ENCODE measurements at places on chromosomes 3 and 15.

- DNase-seq, result no peak
These were observed 77.4 kb downstream of the FLNB start for GRCh38 chr3:58085616-58086015.

GRCh38 chr3:50212971-50213370 is 7.9 kb downstream of the SLC38A3 start:
- DNase-seq, result no peak

DNA sequence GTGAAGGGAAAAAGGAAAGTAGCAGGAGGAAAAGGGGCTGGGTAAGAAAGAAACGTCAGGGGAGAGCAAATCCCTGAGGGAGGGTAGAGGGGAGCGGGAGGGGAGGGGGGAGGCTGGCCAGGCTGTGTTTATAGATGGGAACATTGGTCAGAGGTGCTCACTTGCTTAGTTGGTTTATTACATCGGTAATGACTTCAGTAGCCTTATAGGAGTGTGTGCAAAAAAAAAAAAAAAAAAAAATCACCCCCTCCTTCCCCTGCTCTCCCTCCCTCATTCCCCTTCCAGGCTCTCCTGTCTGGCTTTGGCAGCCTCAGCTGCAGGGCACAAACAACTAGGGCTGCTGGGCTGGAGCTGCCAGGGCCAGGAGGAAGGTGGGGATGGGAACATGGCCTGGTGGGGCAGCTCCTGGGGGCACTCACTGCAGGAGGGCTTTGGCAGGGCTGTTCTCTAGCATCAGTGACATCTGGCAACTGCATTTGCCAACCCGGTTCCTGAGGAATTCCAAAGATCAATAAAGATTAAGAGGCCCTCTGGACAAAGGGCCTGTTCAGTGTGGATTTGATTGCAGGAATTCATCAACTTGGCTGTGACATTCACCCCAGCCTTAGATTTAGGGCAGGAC is 334.5 kb upstream of the FRG2C start:
- DNase-seq, result no peak

- no peak for DNase-seq
These were observed 17.2 kb downstream of the TMOD3 start for GRCh38 chr15:51846463-51847230.

DNA sequence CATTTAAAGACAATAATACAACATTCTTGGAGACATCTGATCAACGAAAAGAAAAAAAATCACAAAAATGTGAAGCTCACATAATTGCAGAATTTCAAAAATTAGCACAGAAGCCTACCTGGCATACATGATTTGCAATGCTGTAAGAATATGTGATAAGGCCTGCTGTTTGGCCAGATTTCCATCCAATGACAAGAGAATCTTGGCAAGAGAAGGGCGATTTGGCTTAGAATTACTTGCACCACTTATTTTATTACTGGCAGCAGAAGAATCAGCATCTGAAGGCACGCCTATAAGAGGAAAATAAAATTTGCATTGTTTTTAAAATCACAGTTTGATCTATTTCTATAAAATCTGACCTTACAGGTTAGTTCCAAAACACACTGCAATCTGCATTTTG is 70.3 kb upstream of the OCA2 start:
- no peak for DNase-seq

- DNase-seq, result no peak
These were observed 14.5 kb downstream of the TIPARP start for GRCh38 chr3:156688632-156689452.

DNA sequence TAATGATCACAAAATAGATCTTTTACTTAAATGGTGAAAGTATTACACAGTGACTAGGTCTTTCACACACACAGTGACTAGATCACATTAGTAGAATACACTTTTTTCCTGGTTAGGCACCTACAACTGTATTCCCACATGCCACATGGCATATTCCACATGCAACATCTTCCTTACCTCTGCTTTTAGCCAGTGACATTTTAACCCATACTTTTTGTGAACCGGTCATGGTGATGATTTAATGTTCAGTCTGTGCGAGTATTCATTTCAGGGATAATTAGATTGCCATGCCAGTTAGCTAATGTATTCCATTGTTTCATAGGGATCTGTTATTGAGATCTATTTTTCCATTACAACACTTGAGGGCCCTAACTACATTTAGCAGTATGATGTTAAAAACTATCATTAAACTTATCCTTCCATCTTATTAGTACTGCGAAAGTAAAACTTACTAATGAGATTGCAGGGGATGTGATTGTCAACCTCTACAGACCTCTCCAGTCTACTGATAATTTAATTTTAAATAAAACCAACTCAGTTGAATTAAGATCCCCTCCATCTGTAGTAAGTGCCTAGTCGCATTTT is 28.3 kb downstream of the TSEN2 start:
- no peak for DNase-seq

DNA sequence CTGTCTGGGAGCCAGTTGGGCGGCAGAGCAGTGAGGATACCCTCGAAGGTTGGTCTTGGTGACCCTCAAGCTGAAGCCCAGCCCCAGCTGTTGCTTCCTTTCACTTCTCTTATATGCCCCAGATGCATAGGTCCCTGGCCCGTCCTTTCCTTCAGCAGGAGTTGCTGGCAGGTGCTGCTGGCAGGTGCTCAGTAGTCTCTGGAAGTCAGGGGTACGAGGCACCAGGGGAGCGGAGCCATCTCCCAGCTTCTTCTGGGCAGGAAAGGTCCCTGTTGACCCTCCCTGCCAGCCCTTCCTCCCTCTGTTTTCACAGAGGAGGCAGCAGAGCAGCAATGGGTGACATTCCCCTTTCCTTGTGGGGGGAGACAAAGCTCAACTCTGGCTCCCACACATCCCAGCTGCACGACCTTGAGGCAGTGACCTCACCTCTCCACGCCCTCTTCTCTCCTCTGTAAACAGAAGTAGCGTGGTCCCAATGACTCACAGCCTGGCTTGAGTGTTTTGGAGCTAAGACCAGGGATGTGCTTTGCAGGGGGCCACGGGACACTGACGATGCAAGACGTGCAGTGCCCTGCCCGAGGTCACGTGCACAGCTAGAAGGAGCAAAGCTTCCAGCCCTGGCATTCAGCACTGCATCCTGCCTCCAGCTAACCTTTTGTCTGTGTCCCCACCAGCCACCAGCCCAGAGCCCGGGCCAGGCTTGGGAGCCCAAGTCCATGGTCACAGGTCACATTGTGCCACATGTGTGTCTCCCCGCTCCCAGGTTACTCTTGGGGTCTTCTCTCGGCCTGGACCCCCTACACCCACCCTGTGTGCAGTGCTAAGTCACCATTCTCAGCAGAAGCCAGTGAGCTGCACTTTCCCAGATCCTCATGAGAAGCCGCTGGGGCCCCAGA is 49.7 kb downstream of the SLC6A6 start:
- no peak for DNase-seq

GRCh38 chr15:42084465-42085235 is 9.7 kb downstream of the PLA2G4D start:
- no peak for DNase-seq

DNA sequence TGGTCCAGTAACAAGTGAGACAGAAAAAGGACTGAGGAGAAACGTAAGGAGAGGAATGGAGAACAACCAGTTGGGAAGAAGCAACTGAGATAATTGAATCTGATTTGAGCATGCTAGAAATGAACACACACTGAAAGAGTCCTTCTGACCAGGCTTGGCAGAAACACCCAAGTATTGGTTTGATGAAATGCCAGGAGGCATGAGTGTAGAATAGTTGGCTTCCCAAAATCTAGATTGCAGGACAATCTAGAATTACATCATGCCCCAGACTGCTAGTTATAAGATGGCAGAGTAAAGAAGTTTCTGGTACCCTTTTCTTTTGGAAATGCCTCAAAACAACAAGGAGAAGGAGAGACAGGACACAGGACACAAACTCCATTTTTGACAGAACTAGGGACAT is 189.7 kb upstream of the STT3B start:
- DNase-seq, result no peak

DNA sequence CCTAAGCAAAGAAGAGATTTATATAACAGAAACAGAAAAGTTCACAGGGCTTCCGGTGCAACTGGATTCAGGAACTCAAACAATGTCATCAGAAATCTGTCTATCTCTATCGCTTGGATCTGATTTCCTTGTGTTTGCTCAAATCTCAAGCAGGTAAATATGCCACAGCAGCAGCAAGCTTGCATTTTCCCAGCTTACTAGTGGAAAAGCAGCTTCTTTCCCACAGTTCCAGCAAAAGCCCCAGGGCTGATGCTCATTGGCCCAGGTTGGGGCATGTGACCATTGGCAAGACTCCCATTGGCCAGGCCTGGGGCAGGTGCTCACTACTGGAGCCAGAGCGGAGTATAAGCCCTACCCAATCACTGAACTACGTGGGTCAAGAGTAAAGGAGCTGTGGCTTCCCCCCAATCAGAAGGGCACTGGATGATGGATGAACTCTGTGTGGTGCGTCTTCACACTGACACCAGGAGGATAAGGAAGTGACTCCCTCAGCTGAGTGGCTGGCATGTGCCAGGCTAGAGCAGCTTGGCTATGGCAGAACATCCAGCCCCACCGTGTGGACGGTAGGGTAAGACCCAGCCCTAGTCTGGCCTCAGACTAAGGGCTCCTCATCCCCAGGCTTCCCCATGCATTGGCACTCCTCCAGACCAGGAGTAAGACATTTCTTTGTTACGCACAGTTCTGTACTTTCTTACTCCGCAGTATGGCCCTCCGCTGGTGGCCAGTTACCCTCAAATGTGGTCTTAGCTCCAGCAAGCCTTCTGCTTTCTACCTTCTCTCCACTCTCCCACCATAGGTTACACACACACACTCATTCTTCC is 13.1 kb upstream of the VIPR1 start:
- DNase-seq, result no peak

GRCh38 chr15:80904998-80905397 is 84.6 kb downstream of the MESD start:
- no peak for DNase-seq

DNA sequence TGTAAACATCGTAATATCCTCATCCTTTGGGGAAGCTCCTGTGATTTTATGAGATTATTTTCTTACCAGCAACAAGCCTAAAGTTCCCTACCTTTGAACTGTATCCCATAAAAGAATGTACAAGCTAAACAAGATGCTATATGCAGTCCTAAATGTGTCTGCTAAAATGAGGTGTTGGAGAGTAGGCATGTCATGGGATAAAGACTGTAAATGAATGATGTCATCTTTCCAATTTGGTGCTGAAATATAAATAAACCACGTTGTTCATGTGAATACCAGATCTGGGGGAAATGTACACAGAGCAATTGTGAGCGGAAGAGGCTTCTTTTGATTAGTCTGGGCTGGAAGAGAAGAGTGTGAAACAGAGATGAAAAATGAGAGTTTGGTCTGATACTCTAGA is 214.9 kb upstream of the WNT5A start:
- no peak for DNase-seq

DNA sequence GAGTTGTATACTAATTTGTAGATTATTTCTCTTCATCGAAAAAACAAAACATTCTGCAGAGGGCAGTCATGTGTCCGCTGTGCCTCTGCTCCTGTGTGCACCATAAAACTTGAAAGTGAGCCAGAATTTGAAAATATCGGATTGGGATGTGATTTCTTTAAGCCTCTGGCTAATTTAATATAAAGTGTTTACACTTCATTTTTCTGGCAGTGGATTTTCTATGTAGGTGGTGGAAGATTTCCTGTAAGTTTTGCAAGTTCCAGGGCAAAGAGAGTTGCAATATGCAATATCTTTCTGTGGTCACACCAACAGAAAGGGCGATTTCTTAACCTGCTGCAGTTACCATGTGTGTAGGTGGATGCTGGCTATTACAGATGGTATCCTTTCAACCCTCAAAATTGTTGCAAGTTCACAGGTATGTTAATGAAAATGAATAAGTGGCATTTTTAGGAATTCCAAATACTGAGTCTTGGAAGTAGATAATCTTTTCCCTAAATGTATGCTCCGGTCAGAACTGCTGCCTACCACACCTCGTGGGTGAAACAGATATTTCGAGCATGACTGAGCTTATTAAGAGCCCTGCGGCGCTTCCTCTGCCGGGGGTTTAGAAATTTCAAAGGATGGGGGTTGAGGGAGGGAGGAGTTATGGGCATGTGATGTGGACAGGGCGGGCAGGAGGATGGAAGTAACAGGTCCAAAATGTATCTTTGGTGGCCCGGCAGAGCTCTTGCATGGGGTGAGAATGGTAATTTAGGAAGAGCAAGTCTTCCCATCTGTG is 134.0 kb downstream of the PGPEP1L start:
- DNase-seq, result no peak

GRCh38 chr3:171347301-171348039 is 112.7 kb downstream of the TNIK start:
- DNase-seq, result no peak

GRCh38 chr3:179853176-179853575 is 183.6 kb downstream of the PEX5L start:
- no peak for DNase-seq

DNA sequence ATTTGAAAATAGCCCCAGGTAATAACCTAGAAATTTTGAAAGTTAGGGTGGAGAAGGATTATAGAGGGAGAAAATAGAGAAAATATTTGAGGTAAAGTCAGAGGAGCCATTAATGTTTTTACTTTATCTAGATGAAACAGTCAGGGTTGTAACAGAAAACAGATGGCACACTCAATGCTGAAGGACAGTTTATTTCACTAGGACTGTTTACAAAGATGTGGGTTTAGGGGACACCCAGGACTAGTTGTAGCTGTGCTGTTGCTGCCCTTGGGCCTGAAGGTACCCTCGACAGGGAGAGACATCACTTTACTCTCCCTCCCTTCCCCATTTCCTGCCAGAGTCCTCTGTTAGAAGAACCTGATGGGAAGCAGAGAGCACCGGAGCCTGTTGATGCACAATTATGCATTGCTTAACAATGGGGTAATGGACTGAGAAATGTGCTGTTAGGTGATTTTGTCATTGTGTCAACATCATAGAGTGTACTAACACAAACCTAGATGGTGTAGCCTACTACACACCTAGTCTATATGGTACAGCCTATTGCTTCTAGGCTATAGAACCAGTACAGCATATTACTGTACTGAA is 103.8 kb downstream of the GALK2 start:
- DNase-seq, result no peak

GRCh38 chr15:62706317-62706716 is 336.2 kb upstream of the TPM1 start:
- no peak for DNase-seq

DNA sequence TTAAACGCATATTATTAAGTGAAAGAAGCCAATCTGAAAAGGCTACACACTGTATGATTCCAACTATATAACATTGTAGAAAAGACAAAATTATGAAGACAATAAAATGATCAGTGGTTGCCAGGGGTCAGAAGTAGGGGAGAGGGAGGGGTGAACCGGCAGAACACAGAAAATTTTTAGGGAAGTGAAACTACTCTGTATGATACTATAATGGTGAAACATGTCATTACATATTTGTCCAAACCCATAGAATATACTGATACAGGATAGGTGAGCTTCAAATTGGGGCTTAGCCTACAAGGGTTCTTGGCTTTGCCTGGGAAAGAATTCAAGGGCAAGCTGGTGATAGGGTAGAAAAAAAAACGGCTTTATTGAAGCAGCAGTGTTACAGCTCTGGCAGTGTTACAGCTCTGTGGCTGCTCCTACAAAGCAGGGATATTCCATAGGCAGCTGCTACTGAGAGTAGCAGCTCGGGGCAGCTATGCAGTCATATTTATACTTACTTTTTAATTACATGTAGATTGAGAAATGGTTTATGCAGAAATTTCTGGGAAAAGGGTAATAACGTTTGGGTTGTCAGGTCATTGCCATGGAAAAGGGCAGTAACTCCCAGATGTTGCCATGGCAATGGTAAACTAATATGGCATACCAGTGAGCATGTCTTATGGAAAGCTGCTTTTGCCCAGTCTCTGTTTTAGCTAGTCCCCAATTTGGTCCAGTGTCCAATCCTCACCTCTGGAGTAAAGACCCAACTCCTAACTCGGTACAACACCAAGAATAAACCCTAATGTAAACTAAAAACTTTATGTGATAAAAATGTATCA is 125.1 kb upstream of the SLC25A36 start:
- DNase-seq, result no peak

All from T-helper 1 cell (primary cell).